Upper lobe of right lung (tissue), 1 donor: ENCODE measurements at places on chromosomes 13 and 19. TPM values are rescaled to one million over a fixed set of nuclear protein-coding genes. Genes with fewer than 3 reads are reported as not detected.

- DNase-seq: no peak
These were observed 530.9 kb downstream of the MYO16 start for GRCh38 chr13:109160357-109160756.

- peak; percentile 79 for DNase-seq
These were observed 979 bp downstream of the AKAP8 start for GRCh38 chr19:15378534-15379082.

DNA sequence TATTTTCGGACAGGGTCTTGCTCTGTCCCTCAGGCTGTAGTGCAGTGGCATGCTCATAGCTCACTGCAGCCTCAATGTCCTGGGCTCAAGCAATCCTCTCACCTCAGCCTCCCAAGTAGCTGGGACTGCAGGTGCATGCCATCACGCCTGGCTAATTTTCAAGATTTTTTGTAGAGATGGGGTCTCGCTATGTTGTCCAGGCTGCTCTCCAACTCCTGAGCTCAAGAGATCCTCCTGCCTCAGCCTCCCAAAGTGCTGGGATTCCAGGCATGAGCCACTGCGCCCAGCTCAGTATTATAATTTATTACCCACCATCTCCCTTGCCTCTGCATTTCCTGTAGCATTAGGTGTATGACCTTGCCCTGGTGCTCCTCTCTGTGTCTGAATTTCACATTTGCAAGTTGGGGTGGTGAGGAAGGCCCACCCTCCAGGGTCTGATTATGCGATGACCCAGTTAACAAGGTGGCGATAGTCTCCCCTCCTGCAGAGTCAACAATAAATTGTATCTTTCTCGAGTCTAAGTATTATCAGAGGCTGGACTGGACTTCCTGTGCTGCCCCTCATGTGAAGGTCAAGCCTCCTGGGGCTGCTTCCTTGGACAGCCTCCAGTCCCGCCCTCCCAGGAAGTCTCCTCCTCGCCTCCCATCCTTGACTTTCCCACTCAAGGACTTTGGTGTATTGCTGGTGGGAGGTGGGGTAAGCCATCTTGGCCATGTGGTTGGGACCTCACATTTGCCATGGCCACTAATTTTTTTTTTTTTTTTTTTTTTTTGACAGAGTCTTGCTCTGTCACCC is 1.5 kb upstream of the TUBB4A start:
- no peak for DNase-seq

RNF113B gene
- not detected for total RNA-seq

ZNF850 gene
- total RNA-seq: 2.8 TPM

GRCh38 chr19:54390942-54391577 is 24.2 kb upstream of the TTYH1 start:
- no peak for DNase-seq

DNA sequence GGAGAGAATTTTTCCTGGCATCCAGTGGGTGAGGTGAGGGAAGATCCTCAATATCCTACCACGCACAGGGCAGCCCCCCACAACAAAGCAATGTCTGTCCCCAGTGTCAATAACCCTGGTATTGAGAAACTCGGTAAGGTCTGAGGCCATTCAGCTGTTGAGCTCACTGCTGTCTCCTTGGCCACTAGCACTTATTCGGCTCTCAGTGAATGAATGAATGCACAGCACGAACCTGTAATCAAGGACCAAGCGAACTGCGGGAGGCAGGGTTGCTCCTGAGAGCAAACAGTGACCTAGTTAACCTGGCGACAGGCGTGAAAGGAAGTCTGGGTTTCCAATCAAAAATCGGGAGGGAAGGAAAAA is 640 bp downstream of the ZSCAN5A start:
- no peak for DNase-seq

DNA sequence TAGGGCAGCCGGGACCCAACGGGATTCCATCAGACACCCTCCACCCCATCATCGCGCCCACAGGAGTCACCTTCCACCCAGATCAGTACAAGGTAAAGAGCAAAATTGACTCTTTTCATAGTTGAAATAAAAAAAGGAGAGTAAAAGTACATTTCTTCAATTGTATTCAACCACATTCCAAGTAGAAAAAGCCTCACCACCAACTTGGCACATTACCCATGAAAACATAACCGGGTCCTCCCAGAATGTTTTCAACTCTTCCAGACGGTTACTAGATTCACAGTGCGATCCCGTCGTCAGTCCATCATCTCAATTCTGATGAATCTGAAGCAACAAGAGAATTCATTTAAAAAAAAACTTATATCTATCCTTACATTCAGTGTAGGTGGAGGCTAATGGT is 125.2 kb downstream of the RAB20 start:
- no peak for DNase-seq

DNA sequence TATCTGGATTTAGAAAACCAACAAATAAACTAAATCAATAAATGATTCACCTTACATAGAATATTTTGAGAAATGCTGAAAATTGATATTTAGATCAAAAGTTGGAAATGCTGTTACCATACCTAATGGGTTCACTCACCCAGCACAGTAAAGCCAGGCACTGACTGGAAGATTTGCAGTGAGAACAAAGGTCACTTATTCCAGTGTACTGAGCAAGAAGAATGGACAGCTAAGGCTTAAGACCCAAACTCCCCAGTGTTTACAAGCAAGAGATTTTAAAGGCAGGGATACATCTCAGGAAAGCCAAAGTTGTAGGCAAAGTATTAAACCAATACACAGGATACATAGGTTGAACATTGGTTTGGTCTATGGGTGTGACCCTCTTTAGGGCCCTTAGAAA is 523.9 kb upstream of the PCDH9 start:
- DNase-seq: no peak
